Spleen (tissue), 13 donors: ENCODE measurements at places on chromosomes 13 and 19.
A peak's percentile ranks its signal among the peaks of the same experiment; 100 is the strongest.

DNA sequence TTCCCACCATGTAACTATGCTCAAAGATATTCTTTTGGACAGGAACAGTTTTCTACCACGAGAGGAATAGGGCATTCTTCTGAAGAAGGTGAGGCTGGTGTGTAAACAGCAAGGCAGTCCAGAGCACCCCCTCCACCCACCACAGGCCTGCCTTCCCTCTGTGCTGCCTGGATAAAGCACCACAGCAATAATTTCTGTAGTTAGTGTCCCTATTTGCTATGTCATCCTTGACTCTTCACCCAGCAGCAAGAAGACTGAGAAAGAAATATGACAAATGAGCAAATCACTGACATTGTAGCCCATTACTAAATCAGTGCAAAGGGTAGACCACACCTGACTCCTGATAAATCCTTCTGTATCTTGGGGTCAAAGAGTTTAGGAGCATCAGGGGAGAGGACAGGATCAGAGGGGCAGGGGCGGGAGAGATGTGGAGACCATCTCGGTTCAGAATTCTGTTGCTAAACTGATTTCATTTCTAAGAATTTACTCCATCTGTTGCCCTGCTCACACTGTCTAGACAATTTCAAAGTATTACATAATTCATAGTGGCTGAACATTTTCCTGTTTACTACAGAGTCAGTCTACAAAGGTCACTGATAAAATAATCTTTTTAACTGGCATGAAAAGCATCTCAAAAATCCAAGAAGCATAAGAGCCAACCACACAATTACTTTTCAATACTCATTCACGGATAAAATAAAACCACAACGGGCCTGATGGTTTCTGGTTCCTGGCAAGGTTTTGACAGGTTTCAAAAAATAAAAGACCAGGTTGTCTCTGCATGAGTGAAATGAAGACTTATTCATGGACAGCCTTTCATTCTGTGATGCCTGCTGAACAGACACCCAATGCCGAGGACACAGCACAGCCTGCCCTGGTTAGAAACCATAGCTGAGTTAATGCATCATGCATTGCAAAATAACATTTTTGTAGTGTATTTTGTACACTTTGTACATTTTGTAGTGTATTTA, 88.4 kb upstream of the IRS2 start:
- H3K36me3 ChIP-seq = no peaks in the 10 kb centered on the region
- DNase-seq = no peak
- H3K4me1 ChIP-seq = peaks cover 6% of the 10 kb centered on the region

GRCh38 chr19:42121656-42122069, 10.6 kb downstream of the POU2F2 start:
- peak overlapping the region; percentile 25 for H3K4me3 ChIP-seq
- H3K27ac ChIP-seq = peak overlapping the region; percentile 85
- no peaks in the 10 kb centered on the region for H3K27me3 ChIP-seq
- peak; percentile 92 for DNase-seq
- H3K4me1 ChIP-seq = peaks cover 85% of the 10 kb centered on the region

DNA sequence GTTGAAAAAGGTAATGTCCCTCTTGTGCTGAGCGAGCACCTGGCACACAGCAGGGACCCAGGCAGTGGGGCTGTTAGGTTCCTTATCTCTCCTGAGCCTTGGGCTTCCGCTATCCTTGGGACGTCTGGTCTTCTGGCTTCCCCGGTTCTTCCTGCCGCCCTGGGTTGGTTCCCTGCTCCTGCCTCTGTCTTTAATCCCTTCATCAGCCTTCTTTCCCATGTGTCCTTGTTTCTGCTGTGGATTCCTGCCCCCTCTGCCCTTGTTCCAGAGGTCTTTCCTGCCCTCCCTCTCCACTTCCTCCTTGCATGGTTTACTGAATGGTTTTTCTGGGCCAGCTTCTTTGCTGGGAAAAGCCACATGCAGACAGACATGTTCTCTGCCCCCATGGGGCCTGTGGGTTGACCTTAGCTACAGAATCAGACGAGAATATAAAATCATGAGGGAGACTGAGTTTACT, 2.6 kb downstream of the EPN1 start:
- H3K27me3 ChIP-seq = no peaks in the 10 kb centered on the region
- DNase-seq = no peak
- peaks cover 93% of the 10 kb centered on the region for H3K4me1 ChIP-seq
- no peaks in the 10 kb centered on the region for H3K36me3 ChIP-seq
- H3K27ac ChIP-seq = peak overlapping the region; percentile 98
- H3K4me3 ChIP-seq = peak overlapping the region; percentile 84

DNA sequence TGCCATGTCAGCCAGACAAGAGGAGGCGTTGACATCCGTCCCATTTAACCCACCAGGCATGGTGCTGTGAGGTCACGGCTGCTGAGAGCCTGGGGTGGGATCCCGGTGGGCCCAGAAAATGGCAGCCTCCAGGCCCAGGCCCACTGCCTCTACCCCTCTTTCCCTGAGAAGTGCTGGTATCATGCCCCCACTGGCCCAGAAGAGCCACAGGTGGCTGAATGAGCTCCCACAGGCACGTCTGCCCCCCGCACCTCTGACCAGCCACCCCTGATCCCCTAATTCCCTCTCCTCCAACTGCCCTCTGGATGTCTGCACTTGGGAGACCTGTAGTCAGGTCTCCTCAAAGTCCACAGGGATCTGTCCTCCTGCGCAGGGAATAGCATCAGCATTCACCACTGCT, 37.3 kb upstream of the KCTD15 start:
- H3K27ac ChIP-seq = no peak overlapping the region
- no peaks in the 10 kb centered on the region for H3K27me3 ChIP-seq
- no peak for DNase-seq
- H3K4me3 ChIP-seq = no peak overlapping the region

DNA sequence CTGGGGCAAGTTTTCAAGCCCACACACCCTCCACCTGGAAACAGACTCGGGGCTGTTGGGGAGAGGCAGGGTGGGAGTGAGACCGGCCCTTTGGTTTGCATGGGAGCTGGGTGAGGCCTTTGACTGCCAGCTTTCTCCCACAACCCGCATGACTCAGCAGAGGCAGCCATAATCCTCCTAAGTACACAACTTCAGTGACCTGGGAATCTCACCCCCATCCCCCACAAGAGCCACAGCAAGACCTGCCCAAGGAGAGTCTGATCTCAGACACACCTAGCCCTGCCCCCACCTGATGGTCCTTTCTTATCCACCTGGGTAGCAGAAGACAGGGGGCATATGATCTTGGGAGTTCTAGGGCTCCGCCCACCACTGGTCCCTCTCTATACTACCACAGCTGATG, 1615.4 kb downstream of the EFNB2 start:
- H3K36me3 ChIP-seq = no peaks in the 10 kb centered on the region
- H3K4me3 ChIP-seq = no peak overlapping the region
- no peaks in the 10 kb centered on the region for H3K4me1 ChIP-seq
- H3K27ac ChIP-seq = no peak overlapping the region
- DNase-seq = no peak
- H3K27me3 ChIP-seq = no peaks in the 10 kb centered on the region

DNA sequence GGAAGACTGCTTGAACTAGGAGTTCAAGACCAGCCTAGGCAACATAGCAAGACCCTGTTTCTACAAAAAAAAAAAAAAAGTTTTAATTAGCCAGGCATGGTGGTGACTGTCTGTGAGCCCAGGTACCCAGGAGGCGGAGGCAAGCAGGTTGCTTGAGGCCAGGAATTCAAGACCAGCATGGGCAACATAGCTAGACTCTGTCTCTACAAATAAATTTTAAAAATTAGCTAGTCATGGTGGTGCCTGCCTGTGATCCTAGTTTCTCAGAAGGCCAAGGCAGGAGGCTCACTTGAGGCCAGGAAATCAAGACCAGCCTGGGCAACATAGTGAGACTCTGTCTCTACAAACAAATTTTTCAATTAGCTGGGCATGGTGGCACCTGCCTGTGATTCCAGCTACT, 6.1 kb downstream of the INSR start:
- H3K27ac ChIP-seq = peak overlapping the region; percentile 14
- H3K27me3 ChIP-seq = peaks cover under 1% of the 10 kb centered on the region
- no peak for DNase-seq
- H3K36me3 ChIP-seq = peaks cover 6% of the 10 kb centered on the region
- H3K4me1 ChIP-seq = peaks cover 40% of the 10 kb centered on the region

DNA sequence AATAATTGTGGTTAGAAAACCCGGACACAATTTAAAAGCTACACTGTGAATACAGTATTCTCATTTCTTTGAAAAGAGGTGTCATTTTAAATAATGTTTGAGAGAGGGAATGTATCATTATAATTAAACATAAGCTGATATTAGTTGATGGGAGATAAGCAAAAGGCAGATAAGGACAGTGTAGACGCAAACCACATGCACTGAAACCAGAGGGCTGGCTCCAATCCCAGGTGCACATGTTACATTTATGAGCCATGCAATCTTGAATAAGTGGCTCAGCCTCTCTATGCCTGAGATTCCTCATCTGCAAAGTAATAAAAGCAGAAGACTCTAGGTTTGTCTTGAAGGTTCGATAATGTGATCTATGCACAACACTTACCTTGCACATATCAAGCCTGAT, 238.7 kb downstream of the EFNB2 start:
- no peaks in the 10 kb centered on the region for H3K4me1 ChIP-seq
- H3K4me3 ChIP-seq = no peak overlapping the region
- no peaks in the 10 kb centered on the region for H3K27me3 ChIP-seq
